Upper lobe of left lung (tissue), 6 donors: ENCODE measurements at places on chromosomes 1 and 21. TPM values are rescaled to one million over a fixed set of nuclear protein-coding genes. Genes with fewer than 3 reads are reported as not detected.

Gene RSPO1
- total RNA-seq = 4.2 TPM

Gene EPRS1
- 55.5 TPM for total RNA-seq

Gene CCDC181
- 1.2 TPM for total RNA-seq

Gene MYBPH
- not detected for total RNA-seq

Gene ALPL
- total RNA-seq = 85.0 TPM

Gene DMBX1
- total RNA-seq = not detected

Gene SLC45A3
- 6.4 TPM for total RNA-seq
